Naive thymus-derived CD4-positive, alpha-beta T cell (primary cell): ENCODE measurements at places on chromosomes 11 and 22. TPM values are rescaled to one million over a fixed set of nuclear protein-coding genes. Genes with fewer than 3 reads are reported as not detected.

NCAPH2 gene
- 78.8 TPM for total RNA-seq

NLRP10 gene
- total RNA-seq = not detected

GUCY1A2 gene
- not detected for total RNA-seq

FBXO7 gene
- total RNA-seq = 86.4 TPM

POLDIP3 gene
- total RNA-seq = 75.2 TPM

VPREB1 gene
- total RNA-seq = not detected

TSSK2 gene
- total RNA-seq = not detected

PRDM11 gene
- 8.8 TPM for total RNA-seq

OR51B2 gene
- not detected for total RNA-seq

GATD1 gene
- 52.2 and 52.9 TPM in 2 replicates for total RNA-seq

ASPHD2 gene
- 14.8 and 18.1 TPM in 2 replicates for total RNA-seq

PKP3 gene
- total RNA-seq = not detected

MTFP1 gene
- 23.6 TPM for total RNA-seq

DNAJB7 gene
- not detected for total RNA-seq

ZDHHC8 gene
- total RNA-seq = 79.2 TPM

SPTBN2 gene
- total RNA-seq = 0.03 TPM
